ENCODE measurements at places on chromosomes 2 and 18. TPM values are rescaled to one million over a fixed set of nuclear protein-coding genes. Genes with fewer than 3 reads are reported as not detected.

The ST8SIA3 gene
- total RNA-seq, result not detected

The ADAM23 gene
- 28.9 TPM for total RNA-seq

The CRYGD gene
- total RNA-seq, result not detected

The CD8B2 gene
- not detected for total RNA-seq

The FTCDNL1 gene
- 0.59 TPM for total RNA-seq

The BOD1L2 gene
- not detected for total RNA-seq

The CCDC150 gene
- 3.0 TPM for total RNA-seq

The GAL3ST2 gene
- 0.46 TPM for total RNA-seq

The FAM110C gene
- 0.07 TPM for total RNA-seq

The RNF125 gene
- 0.13 TPM for total RNA-seq

The MYOM1 gene
- total RNA-seq, result 2.5 TPM

The SPP2 gene
- not detected for total RNA-seq

The HAAO gene
- 0.85 TPM for total RNA-seq

The STARD7 gene
- 116 TPM for total RNA-seq

The DPYSL5 gene
- not detected for total RNA-seq

The UGT1A10 gene
- 0.10 TPM for total RNA-seq

The SGO2 gene
- 2.4 TPM for total RNA-seq

The ILKAP gene
- total RNA-seq, result 22.8 TPM

The CSRNP3 gene
- 1.4 TPM for total RNA-seq

The HOXD4 gene
- 4.6 TPM for total RNA-seq

The ANKRD29 gene
- total RNA-seq, result 2.0 TPM
